Osteocyte (in vitro differentiated cells): ENCODE measurements at places on chromosomes 1 and 21. TPM values are rescaled to one million over a fixed set of nuclear protein-coding genes. Genes with fewer than 3 reads are reported as not detected.

GRCh38 chr1:99650030-99650429 is 4.1 kb downstream of the PALMD start:
- no peak overlapping the region for H3K4me3 ChIP-seq
- DNase-seq, result no peak
- no peak overlapping the region for H3K27ac ChIP-seq
- H3K4me1 ChIP-seq, result peaks cover 30% of the 10 kb centered on the region
- peaks cover 4% of the 10 kb centered on the region for H3K36me3 ChIP-seq

GRCh38 chr1:19776287-19776686 is 23.4 kb downstream of the TMCO4 start:
- no peaks in the 10 kb centered on the region for H3K27me3 ChIP-seq
- DNase-seq, result no peak
- no peak overlapping the region for H3K4me3 ChIP-seq
- H3K27ac ChIP-seq, result no peak overlapping the region
- H3K36me3 ChIP-seq, result peaks cover 27% of the 10 kb centered on the region

- peak overlapping the region; percentile 97 for H3K27ac ChIP-seq
- no peak for DNase-seq
- H3K4me1 ChIP-seq, result peaks cover 73% of the 10 kb centered on the region
- no peaks in the 10 kb centered on the region for H3K36me3 ChIP-seq
- H3K27me3 ChIP-seq, result no peaks in the 10 kb centered on the region
- H3K4me3 ChIP-seq, result no peak overlapping the region
Observed at GRCh38 chr1:59997479-59998115, 71.0 kb upstream of the CYP2J2 start.

DNA sequence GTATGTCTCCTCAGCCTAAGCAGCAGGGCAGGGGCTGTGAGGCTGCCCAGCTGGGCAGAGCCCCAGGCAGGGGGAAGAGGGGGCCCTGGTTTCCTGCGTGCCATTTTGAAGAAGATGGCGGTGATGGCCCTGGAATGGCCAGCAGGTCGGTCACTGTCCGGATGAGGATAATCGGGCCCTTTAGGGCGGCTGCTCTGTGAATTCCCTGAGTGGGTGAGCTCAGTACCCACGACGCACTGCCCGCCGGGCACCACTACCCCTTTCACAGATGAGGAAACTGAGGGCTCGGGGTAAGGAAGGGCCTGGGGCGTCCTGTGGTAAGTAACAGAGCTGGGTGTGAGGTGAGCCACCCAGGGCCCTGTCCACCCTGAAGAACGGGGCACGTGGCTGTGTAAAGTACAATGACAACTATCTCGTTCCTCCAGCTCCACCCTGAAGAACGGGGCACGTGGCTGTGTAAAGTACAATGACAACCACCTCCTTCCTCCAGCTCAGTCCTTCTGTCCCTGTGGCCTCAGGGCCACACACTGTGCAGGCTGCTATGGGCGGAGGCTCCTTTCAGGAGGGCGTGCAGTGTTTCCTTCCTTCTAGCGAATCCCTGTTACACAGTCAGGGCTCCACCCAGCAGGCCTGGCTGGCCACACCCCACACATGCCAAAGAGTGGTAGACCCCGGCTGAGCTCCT is 23.2 kb downstream of the ITGB2 start:
- no peaks in the 10 kb centered on the region for H3K4me1 ChIP-seq
- DNase-seq, result no peak
- H3K36me3 ChIP-seq, result no peaks in the 10 kb centered on the region

Gene LCE3D
- total RNA-seq, result not detected in 2 replicates

Gene PRAMEF7
- total RNA-seq, result not detected in 2 replicates
